Astrocyte of the hippocampus (primary cell): ENCODE measurements at places on chromosomes 12 and 14.

DNA sequence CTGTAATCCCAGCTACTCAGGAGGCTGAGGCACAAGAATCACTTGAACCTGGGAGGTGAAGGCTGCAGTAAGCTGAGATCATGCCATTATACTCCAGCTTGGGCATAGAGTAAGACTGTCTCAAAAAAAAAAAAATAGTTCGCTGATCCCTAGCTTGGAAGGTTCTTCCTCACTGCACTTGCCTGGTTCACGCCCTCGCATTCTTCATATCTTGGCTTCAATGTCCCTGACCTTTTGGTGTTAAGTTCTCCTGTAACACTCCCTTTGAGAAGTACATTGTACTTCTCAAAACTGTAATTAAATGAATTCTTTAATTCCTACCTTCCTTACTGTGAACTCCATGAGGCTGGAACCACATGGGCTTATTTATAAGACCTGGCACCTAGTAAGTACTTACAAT is 16.5 kb upstream of the TPCN1 start:
- no peak for DNase-seq

- DNase-seq: no peak
These were observed 12.7 kb downstream of the C14orf132 start for GRCh38 chr14:96051642-96052540.

DNA sequence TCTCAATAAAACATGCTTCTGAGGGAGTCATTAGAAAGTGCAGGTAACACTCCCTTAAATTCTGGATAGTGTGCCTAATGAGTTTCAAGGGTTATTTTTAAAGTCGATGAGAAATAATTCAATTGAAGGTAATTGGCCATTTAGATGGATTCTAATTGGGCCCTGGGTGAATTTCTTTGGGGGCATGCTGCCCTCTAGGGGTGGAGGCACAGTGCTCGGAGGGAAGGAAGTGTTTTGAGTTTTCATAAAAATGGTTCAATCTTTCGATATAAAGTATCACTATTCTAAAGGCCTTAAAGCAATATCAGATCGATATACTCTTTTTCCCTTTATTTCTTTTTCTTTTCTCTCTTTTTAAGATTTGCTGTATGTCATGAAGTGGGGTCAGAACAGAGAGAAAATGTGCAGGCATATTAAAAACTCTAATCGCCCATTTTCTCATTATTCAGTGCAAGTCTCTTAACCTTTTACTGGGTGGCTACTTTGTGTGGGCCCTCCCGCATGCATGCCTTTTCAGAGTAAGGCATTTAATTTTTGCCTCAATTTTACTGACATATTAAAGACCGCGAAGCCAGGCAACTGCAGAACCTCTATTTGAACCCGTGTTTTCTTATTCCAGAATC is 25.5 kb downstream of the NKX2-8 start:
- peak; percentile 43 for DNase-seq

DNA sequence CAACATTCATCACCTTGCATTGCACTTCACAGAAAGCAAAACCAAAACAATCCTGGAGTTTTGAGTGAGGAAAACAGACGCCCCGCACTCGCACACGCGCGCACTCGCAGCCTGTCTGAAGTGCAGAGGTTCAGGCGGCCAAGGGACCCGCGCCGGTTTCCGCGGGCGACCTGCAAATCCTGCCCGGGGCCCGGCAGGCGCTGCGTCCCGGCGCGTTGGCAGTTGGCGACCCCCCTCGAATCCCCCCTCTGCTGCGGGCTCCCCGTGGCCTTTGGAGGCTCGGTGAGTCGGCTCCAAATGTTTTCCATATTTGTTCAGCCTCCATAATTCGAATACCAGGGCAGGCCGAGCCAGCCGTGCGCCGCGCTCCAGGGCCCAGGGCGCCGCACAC is at the start of gene SSPN:
SSPN (plus strand) TSS at position 324 of the 391 bp plus-strand sequence. CDS start 100 bp downstream, outside the sequence.
- peak; percentile 92 for DNase-seq

- no peak for DNase-seq
These were observed 101.9 kb downstream of the TMTC3 start for GRCh38 chr12:88243982-88244381.

GRCh38 chr12:42511656-42512055 is 77.9 kb downstream of the PRICKLE1 start:
- no peak for DNase-seq

- DNase-seq: no peak
These were observed 113.6 kb upstream of the RAP1B start for GRCh38 chr12:68497107-68497506.

DNA sequence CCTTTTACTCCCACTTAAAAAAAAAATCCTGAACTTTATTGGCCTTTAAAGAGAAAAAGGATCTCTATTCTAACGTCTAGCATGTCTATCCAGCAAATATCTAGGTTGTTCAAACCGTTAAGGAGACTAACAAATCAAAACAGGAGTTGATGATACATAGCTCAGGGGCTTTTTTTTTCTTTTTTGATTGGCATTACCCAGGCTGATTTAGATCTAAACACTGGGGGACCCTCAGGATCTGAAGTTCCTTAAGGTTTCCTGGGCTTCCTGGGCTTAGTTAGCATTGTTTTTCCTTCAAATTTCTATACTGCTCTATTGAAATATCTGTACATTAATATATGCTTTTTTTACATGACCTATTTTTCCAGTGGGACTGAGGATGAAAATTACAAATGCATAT is 42.3 kb downstream of the EFCAB11 start:
- DNase-seq: no peak
